Endodermal cell (in vitro differentiated cells): ENCODE measurements at places on chromosomes 13 and 19. TPM values are rescaled to one million over a fixed set of nuclear protein-coding genes. Genes with fewer than 3 reads are reported as not detected.

- DNase-seq, result no peak
These were observed 34.6 kb downstream of the CYP4F2 start for GRCh38 chr19:15863272-15863671.

DNA sequence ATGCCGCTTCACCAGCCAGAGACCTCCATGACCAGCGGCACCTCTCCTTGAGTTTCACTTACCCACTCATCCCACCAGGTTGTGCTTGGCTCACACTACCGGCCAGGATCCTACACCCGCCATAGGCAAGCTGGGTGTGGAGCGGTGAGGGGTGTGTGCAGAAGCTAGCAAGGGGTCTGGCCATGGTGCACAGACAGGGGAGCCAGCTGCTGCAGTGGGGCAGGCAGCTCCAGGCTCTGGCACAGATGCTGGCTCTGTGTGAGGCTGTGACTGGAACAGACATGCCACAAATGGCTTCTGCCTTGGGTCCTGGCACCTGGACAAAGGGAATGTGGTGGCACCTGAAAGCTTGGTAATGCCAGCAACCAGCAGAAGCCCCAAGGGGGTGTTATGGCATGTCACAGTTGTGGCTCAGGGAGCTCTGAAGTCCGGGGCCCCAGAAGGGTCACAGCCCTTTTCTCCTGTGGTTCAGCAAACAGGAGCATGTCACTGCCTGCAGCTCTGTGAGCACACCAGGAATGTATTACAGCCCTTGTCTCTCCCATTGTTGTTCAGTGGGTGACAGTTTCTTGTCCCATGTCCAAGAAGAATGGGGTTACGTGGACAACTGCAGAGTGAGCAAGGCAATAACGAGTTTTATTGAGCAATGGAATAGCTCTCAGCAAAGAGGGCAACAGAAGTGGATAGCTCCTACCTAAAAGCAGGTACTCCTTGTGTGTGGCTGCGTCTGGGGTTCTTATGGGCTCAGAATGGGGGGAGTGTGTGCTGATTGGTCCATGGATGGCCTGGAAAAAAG, 2791.0 kb upstream of the PCDH20 start:
- DNase-seq, result peak; percentile 44

DNA sequence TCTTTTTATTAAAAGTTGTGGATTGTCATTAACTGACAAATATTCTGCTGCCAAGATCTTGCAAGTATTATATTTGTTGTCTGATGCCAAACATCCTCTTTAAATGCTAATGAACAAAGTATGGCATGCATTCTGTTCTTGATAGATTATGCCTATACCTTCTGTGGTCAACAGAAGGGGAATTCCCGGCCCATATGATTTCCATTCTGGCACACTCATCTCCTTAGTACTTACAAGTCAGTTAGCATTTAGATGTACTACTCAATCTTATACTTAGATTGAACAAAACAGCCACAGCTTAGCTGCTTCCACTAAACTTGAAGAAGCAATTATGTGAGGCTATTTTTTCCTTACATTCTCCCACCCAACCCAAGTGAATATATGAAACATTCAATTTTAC, 246.1 kb upstream of the DACH1 start:
- no peak for DNase-seq

DNA sequence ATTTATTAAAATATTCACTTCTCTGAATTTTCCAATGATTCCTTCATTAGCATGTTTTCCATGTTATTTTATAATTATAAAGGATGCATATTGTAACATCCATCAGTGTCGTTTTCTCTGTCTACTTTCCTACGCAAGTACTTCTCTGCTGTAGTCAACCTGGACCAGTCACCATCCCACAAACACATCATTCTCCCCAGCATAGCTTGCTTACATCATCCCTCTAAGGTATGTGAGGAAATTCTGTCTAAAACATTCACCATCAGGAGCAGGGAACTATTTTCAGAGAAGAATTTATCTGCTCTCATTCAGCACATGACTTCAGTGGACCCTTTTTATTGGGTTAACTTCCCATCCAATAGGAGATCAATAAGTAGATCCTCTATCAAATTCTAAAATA, 806.1 kb upstream of the ARGLU1 start:
- no peak for DNase-seq

- no peak for DNase-seq
These were observed 55.4 kb upstream of the RNF113B start for GRCh38 chr13:98232456-98232855.

DNA sequence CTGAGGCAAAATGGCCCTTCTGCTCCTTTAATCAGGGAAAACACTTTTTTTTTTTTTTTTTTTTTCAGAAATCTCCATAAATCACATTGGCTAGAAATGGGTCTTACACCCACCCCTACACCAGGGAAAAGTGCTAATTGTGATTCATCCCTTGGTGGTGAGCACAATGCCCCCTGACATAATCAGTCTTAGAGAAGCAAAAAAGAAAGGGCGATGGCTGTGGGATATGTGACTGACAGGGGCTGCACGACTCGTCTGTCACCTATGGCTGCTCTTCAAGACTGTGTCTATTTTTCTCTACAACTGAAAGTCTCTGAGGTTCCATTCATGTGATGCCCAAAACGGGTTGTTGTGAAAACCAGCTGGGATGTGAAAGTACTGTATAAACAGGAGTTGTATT, 3.6 kb upstream of the GPC6 start:
- DNase-seq, result peak; percentile 51

DNA sequence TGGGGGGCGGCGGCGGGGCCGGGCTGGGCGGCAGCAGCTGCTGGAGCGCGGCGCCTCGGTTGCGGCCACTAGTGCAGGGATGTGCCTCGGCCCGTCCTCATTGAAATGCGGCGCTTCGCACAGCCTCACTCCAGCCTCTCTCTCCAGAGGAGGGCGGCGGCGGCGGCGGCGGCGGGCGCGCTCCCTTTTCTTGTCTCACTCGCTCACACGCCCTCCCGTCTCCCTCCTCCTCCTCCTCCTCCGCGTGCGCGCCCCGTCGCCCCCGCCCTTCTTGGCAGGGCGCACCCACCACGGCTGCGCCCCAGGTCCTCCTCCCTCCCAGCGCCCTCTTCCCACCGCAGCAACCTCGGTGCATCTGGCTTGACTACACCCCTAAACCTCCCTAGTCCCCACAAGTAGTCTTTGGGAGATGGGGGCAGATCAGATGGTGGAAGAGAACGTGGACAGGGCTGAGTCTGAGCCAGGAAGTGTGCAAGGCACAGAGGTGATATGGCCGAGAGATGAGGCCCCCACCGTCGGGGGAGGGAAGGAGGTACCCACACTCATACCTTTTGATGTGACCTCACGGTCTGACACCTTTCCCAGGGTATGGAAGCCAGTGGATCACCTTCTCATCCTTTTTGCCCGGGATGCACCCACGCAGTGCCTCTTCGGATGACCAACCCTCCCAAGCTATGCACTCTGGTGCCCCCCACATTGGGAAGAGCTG, at the start of gene DCLK1:
Gene DCLK1, minus strand, starts transcription at position 161 of the 709 bp plus-strand sequence.
- peak; percentile 89 for DNase-seq

DNA sequence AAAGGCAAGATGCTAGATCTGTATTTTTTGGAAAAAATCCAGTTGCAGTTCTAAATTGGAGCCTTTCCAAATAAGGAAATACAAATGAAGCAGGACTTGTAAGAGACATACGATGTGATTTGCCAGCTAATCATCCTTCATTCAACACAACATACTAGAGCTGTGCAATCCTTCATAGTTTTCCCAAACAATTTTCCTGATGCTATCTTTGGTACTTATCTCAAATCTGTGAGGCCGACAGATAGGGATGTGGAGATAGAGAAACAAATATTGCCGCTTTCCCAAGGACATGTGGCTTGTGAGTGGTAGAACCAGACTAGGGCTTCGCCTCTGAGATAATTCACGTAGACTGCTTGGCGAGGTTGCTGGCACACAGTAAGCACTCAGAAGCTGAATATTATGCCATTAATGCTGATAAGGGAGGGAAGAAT, 176.6 kb downstream of the LMO7 start:
- DNase-seq, result no peak

- DNase-seq, result no peak
These were observed 164.2 kb downstream of the MTUS2 start for GRCh38 chr13:28984326-28984725.

DNA sequence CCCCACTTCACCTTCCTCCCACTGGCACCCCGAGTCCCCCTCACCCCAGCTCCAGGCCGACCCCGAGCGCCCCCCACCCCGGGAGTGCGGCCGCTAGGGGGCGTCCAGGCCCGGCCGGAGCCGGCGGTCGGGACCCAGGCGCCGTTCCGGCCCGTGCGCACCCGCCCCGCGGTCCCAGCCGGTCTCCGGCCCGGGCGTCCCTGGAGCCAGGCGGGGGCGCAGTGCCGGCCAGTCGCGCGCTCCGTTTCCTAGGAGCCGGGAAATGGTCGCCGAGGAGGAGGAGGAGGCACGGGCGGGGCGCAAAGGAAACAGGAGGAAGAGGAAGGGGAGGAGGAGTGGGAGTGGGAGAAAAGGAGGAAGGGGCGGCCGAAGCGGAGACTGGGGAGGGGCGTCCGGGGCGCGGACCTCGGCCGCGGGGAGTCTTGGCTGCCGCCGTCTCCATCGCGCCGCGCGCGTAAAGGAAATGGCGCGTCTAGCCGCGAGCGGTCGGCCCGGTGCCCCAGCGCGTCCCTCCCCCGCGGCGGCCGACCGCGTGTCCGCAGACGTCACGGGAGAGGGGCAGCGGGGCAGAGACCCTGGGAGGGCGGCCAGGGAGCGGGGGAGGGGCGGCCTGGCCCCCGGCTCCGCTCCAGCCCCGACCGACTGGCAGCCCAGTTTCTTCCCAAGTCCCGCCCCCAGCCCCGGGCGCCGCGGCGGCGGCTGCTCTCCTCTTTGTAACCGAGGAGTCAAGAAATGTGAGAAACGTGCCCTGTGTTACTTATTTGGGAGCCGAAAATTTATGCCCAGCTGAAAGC, 1.1 kb upstream of the KCTD15 start:
- DNase-seq, result peak; percentile 95

DNA sequence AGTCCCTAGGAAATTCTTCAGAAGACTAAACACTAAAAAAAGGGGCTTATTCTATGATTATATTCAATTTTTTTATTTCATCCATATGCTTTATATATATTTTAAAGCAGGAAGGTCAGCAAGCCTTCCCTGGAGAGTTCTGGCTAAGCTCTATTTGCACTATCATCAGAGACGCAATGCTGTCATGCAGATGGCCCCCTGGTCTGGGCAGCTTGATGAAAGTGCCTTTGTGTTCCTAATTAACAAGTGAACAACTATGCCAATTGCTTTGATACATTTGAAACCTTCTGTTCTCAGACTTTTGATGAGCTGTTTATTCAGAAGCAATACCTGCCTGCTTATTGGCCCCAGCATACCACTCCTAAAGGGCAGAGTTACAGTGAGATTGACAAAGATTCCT, 1344.6 kb downstream of the OLFM4 start:
- peak; percentile 71 for DNase-seq

- DNase-seq, result no peak
These were observed 38.8 kb downstream of the CHST8 start for GRCh38 chr19:33660410-33661124.

DNA sequence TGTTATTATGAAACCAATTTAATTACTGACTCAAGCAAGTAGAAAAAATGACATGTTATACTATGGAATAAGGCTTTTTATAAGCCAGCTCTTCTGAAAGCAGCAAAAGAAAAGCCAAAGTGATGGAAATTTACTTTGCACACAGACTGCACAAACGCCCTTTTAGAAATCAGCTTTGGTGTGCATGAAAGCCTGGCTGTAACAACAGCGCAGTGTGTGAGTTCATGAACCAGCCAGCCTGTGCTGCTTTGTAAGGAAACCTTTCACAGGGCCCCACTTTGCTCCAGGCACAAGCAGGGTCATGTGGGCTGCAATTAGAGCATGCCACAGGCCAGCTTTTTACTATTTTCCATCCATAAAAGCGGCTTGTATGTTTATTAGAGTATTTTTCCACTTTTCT, 13.6 kb upstream of the IFT88 start:
- no peak for DNase-seq

DNA sequence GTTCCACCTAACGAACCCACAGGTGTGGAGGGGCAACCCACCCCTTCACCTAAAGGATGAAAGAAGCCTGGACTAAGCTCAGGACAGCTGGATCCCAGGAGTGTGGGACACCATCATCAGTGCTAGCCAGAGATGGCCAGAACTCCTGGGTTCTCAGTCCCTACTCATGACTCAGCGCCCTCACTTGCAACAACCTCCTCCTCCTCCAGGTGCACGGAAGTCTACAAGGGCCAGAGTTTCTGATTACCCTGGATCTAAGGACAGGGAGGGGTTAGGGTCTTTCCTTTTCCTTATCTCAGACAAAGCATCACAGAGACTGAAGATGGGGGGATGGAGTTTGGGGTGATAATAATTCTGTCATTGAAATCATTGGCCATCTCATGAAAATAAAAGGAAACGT, 8.0 kb downstream of the TULP2 start:
- DNase-seq, result no peak

DNA sequence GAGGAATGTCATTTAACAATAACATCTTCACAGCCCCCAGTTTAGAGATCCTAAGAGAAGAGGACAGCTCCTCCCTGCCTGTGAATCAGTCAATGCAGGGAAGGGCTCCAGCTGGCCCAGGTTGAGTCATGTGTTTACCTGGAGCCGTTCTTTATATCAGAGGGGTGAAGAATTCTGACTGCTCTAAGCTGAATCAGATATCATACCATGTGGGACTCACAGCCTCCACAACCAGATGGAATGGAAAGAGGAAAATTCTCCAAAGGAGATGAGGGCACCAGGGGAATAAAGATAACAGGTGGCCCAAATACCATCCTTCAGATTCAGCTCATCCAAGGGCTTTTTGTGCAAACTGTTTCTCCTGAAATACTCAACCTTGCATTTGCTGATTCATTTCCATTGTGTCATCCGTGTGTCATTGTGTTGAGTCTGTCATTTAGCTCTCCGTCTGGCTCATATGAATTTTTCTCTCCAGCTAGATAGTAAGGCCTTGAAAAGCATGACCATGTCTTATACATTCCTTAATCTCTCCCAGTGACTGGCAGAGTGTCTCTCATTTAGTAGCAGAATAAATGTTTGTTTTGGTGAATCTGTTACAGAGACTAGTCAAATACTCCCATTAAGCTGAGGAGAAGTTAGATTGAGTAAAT, 217.9 kb downstream of the RFC3 start:
- no peak for DNase-seq

DNA sequence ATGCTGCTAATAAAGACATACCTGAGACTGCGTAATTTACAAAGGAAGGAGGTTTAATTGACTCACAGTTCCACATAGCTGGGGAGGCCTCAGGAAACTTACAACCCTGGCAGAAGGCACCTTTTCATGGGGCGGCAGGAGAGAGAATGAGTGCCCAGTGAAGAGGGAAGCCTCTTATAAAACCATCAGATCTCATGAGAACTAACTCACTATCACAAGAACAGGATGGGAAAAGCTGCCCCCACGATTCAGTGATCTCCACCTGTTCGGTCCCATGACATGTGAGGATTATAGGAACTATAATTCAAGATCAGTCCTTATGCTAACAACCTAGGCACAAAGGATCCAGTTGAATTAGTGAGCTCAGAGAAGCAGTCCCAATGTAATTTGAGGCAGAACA, 59.4 kb downstream of the GPC6 start:
- DNase-seq, result no peak

The APOE gene
- 2,047 and 2,216 TPM in 2 replicates for total RNA-seq

The NLRP11 gene
- not detected in 2 replicates for total RNA-seq

The LCP1 gene
- 2.3 to 3.1 TPM (median 3.0 TPM) in 3 replicates for total RNA-seq

The TMEM38A gene
- 6.6 to 9.2 TPM (median 6.8 TPM) in 3 replicates for total RNA-seq

The LHB gene
- 0.59 TPM in 1 of 2 replicates, not detected in the other for total RNA-seq

The ZNF221 gene
- 9.7 and 11.5 TPM in 2 replicates for total RNA-seq
